ENCODE measurements at places on chromosomes 13 and 19.

DNA sequence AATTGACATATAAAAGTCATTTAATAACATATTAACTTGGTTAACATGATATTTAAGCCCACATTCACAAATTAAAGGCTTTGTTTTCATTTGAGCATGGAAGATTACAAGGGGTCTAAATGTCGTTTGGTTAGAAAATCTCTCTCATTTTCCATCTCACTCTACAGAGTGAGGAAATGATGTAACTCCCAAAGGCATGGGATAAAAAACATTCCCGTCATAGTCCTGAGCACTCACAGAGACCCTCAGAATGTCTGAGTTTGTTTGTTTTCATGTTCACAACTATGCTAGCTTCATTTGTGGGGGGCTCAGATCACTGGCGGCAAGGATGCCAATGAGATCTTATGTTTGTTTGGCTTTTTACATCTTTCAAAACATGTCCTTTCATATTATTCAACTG lies 307.5 kb downstream of the TBC1D4 start:
- DNase-seq = no peak

GRCh38 chr19:10270616-10271394 lies at the start of gene ICAM1:
TSS of gene ICAM1 (plus strand) at chr19:10271120. CDS start at chr19:10271160, 40 bp downstream.
- peak; percentile 39 for DNase-seq

DNA sequence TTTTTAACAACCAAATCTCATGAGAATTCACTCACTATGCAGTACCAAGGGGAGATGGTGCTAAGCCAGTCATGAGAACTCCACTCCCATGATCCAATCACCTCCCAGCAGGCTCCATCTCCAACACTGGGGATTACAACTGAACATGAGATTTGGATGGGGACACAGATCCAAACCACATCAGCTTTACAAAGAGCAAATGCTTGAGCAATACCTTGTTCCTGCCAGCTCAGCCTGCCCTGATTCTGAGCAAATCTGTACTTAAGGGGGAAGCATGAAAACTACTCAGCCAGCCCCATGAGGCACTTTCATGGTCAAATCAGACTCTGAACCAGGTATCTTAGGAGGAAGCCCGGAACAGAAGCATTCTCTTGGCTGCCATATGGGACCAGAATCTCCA lies 259.9 kb downstream of the TBC1D4 start:
- peak; percentile 67 for DNase-seq

GRCh38 chr13:99686157-99686572 lies 184.9 kb downstream of the TM9SF2 start:
- no peak for DNase-seq

- no peak for DNase-seq
Observed at GRCh38 chr13:45779901-45780300, 71.7 kb downstream of the SIAH3 start.

DNA sequence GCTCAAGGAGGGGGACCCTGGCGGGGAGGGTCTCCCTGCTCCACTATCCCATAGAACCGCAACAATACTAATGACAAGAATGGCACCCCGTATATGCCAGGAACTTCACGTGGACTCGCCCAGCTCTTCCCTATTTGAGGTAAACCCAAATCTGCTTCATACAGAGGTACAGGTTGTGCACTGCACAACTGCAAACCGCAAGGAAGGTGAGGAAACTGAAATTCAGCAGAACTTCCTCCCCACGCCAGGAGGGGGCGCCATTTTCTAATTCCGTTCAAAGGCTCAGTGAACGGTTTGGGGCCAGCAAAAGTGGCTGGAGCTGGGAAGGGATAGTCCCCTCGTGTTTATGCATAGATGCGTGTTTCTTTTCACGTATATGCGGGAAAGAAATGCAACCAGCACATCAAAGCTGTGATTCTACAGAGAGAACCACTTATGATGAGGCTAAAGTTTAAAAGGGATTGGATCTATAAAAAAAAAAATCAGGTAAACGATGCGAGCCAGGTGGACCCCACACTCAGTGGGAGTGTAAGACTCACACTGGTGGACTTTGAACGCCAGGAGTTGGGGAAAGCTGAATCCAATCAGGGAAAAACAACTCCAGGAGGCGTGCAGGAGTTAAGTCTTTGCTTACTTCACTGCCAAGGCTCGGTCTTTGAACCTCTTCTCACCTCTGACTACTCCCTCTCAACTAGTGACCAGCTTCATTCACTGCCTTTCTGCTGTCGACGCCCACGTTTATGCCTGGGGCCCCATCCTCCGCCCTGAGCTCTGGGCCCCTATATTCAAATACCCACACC lies 20.3 kb downstream of the C19orf81 start:
- peak; percentile 6 for DNase-seq

GRCh38 chr19:48348045-48348444 lies 15.7 kb downstream of the TMEM143 start:
- no peak for DNase-seq

- DNase-seq = no peak
Observed at GRCh38 chr13:40238761-40239160, 427.7 kb downstream of the FOXO1 start.

DNA sequence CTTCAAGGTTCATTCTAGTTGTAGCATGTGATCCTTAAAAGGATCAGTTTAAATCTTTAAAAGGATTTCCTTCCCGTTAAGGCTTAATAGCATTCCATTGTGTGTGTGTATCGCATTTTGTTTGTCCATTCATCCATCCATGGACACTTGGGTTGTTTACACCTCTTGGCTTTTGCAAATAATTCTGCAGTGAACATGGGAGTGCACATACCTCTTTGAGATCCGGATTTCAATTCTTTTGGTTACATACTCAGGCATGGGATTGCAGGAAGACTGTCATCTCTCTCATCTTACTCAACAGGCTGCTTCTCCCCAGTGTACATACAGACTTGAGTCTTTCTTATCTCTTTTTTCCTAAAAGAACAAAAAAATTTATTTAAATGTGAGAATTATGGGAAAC lies 1.2 kb downstream of the RNF113B start:
- DNase-seq = no peak

DNA sequence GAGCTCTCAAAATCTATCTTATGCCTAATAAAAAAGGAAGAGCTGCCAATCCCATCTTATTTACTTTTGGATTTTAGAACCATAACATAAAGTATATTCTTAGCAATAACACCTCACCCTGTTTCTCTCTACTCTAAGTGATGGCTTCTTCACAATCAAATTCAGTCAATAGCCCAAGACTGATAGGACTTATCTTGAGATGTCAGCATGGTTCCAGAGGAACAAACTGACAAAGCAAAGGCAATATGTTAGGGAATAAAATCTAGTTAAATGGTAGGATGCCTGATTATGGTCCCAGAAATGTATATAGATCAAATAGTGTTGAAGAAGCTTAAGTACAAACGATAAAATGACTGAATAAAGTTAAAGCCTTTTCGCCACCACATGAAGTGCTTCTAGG lies 36.3 kb downstream of the DACH1 start:
- no peak for DNase-seq

DNA sequence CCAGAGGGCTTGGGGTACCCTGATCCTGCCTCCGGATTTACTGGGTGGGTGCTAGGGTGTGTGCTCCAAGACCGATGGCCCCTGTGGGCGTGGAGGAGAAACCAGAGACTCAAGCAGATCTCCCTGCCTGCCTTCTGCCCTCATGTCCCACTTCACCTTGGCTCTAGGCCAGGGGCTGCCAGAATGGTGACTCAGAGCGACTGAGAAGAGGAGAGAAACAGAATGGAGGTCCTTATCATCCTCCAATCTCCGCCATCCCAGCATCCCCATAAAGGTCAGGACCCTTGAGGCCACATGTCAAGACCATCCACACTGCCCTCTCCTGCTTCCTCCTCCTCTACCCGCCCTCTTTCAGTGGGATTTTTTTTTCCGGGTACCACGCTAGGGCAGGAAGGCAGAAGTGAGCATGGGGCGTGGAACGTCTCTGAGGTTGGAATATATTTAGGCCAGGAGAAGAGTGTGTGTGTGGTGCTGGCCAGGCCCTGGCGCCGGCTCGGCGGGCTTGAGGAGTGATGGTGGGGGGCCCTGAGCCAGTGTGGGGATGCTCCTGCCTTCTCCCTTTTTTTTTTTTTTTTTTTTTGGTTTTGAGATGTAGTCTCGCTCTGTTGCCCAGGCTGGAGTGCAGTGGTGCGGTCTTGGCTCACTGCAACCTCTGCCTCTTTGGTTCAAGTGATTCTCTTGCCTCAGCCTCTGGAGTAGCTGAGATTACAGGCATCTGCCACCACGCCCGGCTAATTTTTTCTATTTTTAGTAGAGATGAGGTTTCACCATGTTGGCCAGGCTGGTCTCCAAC lies 22.3 kb downstream of the IER2 start:
- DNase-seq = no peak

- DNase-seq = no peak
Observed at GRCh38 chr13:72181661-72182060, 314.7 kb upstream of the DACH1 start.

- no peak for DNase-seq
Observed at GRCh38 chr13:114038211-114038613, 64.3 kb upstream of the C13orf46 start.

GRCh38 chr19:5838353-5839064 lies 993 bp downstream of the FUT6 start:
- no peak for DNase-seq

- no peak for DNase-seq
Observed at GRCh38 chr13:74511523-74511922, 377.3 kb upstream of the KLF12 start.

DNA sequence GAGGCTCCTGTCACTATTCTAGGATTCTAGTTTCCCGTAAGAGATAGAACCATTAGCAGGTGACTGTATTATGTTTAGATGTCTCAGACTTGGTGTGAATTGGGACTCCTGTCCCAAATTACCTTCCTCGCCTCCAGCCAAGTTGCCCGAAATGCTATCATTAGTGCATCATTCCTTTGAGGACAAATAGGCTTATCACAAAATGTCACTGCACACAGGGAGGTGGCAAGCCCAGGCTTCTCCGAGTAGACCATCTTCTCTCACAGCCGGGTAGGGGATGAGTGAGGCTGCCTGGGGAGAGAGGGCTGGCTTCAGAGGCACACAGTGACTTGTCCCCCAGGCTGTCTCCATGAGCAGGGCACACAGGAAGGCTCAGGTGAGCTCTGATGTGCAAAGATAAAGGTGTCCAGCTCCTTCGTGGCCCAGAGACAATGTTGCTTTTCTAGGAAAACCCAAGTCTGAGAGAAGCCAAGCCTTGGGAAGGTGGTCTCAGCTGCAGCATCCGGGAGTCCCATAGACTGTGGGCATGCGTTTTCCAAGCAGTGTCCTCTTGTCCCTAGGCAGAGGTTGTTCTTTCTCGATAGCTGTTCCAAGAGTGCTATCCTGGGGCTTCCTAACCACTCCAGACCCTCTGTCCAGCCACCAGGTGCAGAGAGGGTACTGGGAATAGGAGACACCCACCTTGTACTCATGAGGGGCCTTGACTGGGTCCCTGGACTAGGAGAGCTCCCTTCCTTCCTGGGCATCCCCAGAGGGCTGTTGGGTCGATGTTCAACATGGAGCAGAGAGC lies 163.1 kb upstream of the TSHZ3 start:
- DNase-seq = no peak

- DNase-seq = no peak
Observed at GRCh38 chr19:6238643-6239281, 41.0 kb downstream of the MLLT1 start.

DNA sequence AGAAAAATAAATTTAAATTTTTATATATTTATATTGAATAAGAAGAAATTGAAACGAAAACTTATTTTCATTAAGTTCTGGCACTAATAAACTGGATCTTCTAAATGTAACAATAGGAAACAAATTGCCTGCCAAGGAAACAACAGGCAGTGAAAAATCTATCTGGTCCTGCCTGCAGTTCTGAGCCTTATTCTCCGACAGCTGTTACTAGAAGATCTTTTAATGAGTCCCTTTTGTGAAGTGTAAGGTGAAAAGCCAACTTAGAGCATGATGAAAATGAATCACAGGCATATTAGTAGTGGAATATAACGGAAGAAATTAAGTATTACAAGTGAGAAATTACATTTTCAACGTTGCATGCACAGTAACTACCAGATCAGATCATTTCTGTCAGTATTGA lies 1002.7 kb upstream of the PCDH20 start:
- no peak for DNase-seq

- no peak for DNase-seq
Observed at GRCh38 chr13:67769063-67769986, 539.2 kb upstream of the PCDH9 start.

DNA sequence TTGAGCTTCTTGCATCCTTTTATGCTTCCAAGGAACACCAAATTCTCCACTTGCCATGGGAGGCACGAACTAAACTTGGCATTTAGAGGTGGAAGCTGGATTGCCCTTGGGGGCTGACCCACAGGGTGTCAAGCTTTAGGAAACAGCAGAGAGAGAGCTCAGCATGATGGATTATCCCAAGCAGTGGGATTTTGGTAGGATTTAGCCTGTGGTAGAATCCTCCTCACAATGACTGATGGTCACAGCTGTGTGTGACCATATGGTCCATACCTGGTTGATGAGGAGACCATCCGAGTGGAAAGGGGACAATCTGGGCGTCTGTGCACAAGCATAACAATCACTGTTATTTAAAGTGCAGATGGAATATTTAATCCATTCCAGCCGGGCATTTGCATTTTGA lies 40.1 kb upstream of the PSG9 start:
- no peak for DNase-seq

DNA sequence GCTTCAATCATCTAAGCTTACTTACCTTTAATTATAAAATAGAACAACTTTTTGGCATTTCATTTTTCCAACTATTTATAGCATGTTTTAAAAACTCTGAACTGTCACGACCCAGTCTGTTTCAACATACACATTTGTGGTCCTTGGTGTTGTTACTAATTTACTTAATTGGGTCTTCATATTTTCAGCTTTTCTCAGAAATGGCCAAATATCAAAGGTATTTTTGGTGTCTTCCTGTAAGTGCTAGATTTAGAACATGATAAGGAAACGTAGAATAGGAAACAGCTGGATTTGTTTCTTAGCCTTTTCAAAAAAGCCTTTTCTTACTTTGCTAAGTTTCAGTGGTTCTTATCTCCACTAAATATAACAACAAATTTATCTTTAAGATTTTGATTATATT lies 11.4 kb downstream of the LPAR6 start:
- no peak for DNase-seq

DNA sequence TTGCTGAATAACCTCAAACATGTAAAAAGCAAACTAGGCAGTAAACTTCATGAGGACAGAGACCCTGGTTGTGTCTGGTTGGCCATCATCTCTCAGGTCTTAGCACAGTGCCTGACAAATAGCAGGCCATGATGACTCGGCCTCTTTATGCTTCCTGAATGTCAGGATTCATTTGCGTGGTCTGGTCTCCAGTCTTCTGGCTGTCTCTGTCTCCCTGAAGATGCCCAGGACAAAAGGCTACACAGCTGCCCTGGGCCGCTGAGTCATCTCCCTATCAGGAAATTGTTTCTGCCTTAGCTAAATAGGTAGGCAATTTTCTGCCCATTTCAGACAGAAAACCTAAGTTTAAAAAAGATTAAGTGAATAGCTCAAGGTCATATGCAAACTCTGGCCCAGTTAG lies 84.1 kb upstream of the FNDC3A start:
- no peak for DNase-seq

- DNase-seq = no peak
Observed at GRCh38 chr13:108725471-108725870, 96.1 kb downstream of the MYO16 start.

GRCh38 chr13:89432997-89433396 lies 1761.8 kb downstream of the SLITRK5 start:
- no peak for DNase-seq

GRCh38 chr13:87042946-87043345 lies 628.2 kb upstream of the SLITRK5 start:
- DNase-seq = no peak

- no peak for DNase-seq
Observed at GRCh38 chr19:2888731-2889224, 11.9 kb upstream of the ZNF57 start.

- DNase-seq = no peak
Observed at GRCh38 chr13:31461923-31462322, 262.1 kb downstream of the B3GLCT start.

GRCh38 chr19:51552996-51553725 lies 17.9 kb upstream of the ZNF175 start:
- DNase-seq = peak; percentile 40
